ENCODE measurements at places on chromosomes 5 and 9.

DNA sequence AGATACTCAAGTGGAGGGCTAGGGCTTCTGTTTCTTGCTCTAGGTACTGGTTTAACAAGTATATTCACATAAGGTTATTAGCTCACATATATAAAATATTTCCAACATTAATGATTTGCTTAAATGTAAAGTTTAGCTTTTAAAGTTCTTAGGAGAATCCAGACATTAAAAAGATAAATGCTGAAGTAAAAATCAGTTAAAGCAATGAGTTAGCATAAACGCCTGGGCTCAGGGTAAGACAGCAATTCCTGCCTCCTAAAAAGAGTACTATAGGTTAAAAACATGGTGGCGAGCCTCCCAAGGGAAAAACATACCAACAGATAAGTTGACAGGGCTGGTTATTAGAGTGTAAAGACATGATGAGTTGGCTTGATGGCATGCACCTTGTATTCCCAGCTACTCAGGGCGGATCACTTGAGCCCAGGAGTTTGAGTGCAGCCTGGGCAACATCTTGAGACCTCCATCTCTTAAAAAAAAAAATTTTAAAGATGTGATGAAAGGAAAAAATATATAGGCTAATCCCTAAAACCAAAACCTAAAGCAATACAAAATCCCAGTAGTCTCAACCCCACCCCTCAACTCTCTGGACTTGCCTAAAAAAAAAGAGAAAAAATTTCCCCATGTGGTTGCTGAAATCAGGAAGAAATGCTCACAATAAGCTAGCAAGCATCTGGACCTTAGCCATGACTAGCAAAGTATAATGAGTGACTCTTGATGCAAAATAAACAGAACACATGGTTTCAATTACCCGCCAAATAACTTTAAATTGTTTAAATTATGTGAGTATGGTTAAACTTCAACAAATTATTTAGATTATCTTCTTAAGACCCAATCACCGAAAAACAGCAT, 3.6 kb downstream of the GOLPH3 start:
- DNase-seq: no peak

- DNase-seq: no peak
Observed at GRCh38 chr5:180059326-180059725, 12.2 kb downstream of the RNF130 start.

GRCh38 chr9:37002413-37003217, 31.5 kb downstream of the PAX5 start:
- no peak for DNase-seq

GRCh38 chr5:107338335-107338734, 332.4 kb downstream of the EFNA5 start:
- DNase-seq: no peak

GRCh38 chr5:160774666-160775315, 77.2 kb downstream of the ATP10B start:
- no peak for DNase-seq

- no peak for DNase-seq
Observed at GRCh38 chr9:26727471-26727870, 165.1 kb downstream of the CAAP1 start.

DNA sequence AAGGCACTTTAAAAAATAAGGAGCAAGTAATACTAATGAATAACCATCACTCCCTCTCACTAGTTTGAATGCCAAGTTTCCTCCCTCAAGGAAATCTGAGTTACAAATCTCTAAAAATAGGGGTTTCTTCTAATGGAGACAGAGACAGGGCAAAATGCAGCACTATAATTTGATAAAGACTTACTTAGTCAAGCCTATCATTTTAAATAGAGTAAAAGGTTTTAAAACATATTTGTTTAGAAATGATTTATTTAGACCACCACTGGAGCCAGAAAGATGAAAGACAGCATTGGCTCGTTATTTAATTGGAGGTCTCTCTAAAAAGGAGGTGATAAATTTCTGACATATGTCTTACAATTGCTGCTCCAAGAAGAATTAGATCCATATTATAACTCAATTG, 228.7 kb downstream of the TLE1 start:
- DNase-seq: no peak

DNA sequence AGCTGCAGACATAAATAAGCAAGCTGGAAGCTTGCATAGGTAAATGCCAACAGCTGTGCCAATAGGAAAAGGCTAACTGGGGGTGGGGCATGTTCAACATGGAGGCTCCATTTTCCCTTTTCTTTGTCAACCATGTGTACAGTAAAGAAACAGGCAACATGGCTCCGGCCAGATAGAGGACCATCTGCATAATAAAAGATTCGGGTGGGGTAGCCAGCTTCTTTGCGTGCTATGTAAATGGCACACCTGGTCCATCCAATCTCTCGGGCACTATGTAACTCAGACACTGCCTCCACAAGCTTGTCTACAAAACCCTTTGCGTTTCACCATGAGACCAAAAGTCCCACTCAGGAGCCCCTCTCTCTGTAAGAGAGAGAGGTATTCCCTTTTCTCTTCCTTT, 41.7 kb upstream of the DENND4C start:
- DNase-seq: no peak

DNA sequence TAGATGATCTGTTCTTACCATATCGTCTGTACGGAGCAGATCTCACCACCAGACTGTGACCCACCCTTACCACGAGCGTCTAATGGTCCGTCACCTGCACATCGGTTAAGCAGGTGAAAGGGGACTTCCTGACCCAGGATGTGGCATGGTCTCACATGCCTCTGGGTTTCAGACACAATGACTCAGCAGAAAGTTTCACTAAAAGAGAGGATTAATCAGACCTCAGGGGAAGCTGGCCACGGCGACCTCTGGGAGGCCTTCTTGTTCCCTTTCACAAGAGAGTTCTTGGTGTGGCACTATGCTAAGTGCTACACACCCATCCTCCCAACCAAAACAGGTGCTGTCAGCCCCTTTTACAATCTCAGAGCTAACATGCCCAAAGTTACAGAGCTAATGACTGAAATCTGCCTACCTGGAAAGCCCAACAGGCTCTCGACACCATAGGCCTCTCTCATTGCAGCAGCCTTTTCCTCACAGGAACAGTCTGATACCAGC, 41.6 kb downstream of the ADAMTS12 start:
- peak; percentile 22 for DNase-seq

GRCh38 chr9:38424918-38425317, 664 bp upstream of the IGFBPL1 start:
- DNase-seq: no peak

- DNase-seq: no peak
Observed at GRCh38 chr5:181114284-181114843, 16.6 kb downstream of the OR2V1 start.

DNA sequence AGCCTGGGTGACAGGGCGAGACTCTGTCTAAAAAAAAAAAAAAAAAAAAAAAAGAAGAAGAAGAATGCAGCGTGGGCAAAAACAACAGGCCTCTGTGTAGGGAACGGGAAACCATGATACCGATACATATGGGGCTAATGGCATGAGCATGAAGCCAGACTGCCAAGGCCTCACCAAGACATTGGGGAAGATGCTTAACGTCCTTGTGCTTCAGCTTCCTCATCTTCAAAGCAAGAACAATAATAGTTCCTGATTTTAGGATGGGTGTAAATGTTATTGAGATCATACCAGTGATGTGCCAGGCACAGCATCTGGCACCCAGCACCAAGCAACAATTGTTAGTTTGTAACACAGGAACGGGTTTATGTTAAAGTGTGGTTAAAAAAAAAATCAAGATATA, 51.4 kb downstream of the NEURL1B start:
- DNase-seq: no peak

DNA sequence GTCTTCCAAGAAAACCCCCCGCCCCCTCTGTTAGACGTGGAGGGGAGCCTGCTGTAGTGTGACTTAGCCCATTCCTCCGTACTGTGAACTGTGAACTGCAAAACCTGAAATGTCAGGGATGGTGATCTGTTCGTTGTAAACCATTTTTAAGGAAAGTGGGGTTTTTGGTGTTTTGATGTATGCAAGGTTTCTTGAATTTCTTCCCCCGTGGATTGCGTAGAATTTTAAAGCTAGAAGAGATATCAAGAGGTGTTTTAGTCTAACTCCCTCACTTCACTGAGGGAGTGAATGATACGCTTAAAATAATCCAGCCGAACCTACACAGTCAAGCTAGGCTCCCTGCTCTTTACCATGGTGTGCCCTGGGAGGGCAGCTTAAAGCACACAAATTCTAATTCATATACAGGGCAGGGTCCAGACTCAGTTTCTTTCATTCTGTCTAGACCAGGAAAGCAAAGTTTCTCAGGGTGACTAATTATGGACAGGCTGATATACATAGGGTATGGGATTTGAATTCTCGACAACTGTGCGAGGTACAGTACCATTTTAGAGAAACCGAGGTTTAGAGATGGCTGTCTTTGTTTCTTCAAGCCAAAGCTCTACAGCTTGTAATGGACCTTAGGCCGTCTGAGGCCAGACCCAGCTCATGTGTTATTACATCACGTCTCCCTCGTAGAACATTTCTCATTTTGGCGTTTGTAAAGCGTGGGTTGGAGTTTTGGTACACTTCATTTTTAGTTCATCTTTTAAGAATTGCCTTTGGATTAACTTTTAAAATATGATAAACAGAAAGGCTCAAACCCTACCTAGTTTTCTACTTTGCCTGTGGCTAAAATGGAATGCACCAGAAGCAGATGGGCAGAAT, 2.7 kb downstream of the PTGER4 start:
- DNase-seq: no peak

GRCh38 chr9:86636519-86636918, 282.3 kb upstream of the TUT7 start:
- no peak for DNase-seq

GRCh38 chr5:159031513-159031912, 68.2 kb downstream of the EBF1 start:
- no peak for DNase-seq

DNA sequence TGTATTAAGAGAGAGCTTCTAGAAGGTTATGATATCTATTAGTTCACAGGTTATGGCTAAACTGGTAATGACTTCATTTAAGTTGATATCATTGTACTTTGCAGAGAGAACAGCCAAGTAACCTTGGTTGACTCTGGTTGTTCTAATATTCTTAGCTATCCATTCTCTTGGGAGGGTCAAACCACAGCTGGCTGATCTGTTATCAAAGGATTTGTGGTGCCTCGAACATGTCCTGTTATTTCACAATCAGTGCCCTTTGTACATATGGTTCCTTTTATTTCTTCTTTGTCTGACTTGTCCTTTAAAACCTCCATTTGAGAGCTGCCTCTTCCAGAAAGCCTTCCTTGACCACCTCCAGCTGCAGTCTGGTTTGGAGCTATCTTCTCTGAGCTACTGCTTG, 61.7 kb downstream of the PDE8B start:
- DNase-seq: no peak

GRCh38 chr5:32690666-32691065, 20.5 kb upstream of the NPR3 start:
- DNase-seq: no peak

GRCh38 chr5:174693697-174694385, 30.5 kb upstream of the MSX2 start:
- DNase-seq: no peak

DNA sequence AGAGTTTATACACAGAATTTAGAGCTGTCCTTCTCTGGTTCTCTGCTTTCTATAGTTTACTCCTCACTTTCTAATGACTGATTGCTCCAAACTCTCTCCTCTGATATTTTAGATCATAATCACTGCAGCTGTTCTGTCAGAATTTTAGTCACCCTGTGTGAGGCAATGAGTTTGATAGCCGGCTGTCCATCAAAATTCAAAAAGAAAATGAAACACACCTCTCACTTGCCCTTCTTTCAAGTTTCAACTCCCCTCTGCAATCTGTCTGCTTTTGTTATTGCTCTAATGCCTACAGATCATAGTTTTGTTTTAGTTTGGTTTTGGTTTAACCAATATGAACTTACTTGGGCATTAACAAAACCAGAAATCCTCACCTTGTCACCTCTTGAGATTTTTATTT, 23.3 kb upstream of the ABLIM3 start:
- no peak for DNase-seq

DNA sequence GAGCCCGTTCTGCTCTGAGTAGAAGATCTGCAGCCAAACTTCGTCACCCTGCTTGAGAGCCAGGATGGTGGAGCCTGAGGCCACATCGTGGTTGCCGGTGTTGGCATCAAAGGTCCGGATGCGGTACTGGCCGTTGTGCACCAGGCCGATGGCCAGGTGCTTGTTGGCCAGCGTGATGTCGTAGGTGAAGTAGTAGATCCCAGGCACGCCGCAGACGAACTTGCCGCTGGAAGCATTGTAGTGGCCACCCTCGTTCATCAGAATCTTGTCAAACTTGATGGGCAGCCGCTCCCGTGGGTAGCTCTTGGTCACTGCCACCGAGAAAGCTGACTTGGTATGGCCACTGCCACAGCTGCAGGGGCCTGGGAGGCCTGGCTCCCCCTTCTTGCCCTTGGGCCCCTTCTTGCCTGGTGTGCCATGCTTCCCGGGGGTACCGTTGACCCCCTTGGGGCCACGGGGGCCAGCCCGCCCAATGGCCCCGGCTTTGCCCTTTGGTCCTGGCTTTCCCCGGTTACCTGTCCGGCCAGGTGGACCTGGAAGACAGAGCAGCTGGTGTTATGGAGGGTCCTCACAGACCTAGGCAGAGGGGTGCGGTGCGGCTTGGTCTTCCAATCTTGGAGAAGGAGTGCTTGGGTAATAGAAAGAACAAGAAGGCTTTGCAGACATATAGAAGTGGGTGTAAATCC, 21.0 kb downstream of the C1QTNF2 start:
- no peak for DNase-seq

- no peak for DNase-seq
Observed at GRCh38 chr9:77604316-77604715, 43.8 kb downstream of the GNA14 start.

GRCh38 chr5:145777445-145778063, 57.6 kb downstream of the PRELID2 start:
- no peak for DNase-seq

- DNase-seq: no peak
Observed at GRCh38 chr5:163079618-163080017, 357.8 kb upstream of the CCNG1 start.

DNA sequence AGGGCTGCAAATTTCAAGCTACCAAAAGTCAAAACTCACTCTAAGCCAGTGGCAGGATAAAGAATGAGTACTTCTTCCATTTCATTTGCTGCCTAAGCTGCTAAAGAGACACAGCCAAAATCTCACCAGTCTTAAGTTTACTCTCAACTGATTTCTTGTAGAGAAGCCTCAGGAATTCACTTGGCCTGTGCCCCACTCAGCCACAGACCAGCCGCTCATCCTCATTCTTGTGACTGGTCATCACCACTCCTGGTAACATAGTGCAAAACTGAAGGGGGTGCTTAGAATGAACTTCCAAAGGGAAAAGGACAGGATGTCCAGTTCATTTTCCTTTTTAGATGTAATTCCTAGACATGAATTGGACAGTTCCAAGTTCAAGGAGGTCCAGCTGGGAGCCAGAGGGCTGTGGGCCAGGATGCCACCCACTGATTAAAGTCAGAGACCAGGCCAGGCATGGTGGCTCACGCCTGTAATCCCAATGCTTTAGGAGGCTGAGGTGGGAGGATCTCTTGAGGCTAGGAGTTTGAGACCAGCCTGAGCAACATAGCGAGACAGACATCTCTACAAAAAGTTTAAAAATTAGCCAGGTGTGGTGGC, 72.7 kb upstream of the RANBP3L start:
- no peak for DNase-seq

- no peak for DNase-seq
Observed at GRCh38 chr9:5899292-5899691, 8.6 kb downstream of the MLANA start.

GRCh38 chr5:5403741-5404140, 18.7 kb upstream of the ICE1 start:
- no peak for DNase-seq

GRCh38 chr9:90546200-90546599, 96.4 kb downstream of the DIRAS2 start:
- no peak for DNase-seq

- peak; percentile 86 for DNase-seq
Observed at GRCh38 chr9:134391319-134392231, 65.3 kb downstream of the RXRA start.

GRCh38 chr9:121589986-121590385, 61.4 kb upstream of the DAB2IP start:
- DNase-seq: no peak

Measured in activated naive CD8-positive, alpha-beta T cell treated with anti-CD3 and anti-CD28 coated beads, Interleukin-2, amount 50 U/mL, for 24 hours (primary cell).